ENCODE measurements at places on chromosomes 5 and 9.

DNA sequence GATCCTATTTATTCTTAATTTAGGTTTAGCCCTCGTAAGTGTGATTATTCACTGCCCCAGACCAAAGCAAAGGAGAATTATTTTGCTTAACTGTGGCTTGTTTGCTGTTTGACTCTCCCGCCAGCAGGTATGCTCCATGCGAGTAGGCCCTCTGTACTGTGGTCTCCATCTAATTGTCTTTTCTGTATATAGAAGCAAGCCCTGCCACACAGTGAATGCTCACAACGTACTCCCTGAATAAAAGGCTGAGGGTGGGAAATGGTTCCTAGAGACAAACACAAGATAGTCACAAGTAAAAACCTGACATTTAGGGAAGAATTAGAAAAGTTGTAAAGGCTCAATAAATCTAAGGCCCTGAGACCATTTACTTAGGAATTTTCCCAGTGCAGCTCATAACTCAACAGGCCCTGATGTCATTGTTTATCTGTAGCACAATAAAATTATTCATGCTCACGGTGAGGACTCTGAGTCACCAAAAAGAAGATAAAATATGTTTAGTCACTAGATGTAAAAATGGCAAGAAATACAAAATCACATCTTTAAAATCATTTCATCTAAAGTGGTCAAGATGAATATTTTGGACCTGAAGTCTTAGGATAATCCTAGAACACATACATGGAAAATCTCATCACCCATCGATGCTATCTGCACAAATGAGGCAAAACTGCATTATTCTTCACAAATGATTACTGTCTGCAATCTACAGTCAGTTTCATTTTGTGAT, 473.2 kb downstream of the ENC1 start:
- no peak for DNase-seq

- no peak for DNase-seq
Measured at GRCh38 chr5:168368854-168369253, 77.4 kb downstream of the WWC1 start.

DNA sequence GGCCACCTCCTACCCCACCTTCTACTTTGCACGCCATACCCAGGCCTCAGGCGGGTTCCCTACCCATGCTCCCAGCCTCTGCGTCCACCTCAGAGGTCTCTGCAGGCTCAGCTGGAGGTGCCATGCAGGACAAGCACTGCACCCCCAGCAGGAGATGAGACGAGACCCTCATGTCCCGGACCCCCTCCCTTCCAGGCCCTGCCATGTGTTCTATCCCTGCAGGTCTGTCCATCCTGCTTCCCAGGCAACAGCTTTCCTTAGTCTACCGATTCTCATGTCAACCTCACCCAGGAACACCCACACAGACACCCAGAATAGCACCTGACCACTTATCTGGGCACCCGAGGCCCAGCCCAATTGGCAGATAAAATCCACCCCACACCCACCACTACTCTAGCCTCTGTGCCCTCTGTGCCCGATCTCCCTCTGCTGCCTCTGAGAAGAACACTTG, 52.1 kb downstream of the SEMA4D start:
- no peak for DNase-seq

GRCh38 chr5:68673823-68674180, 420.0 kb upstream of the SLC30A5 start:
- DNase-seq: no peak

GRCh38 chr5:42620579-42621216, 135.9 kb upstream of the CCDC152 start:
- DNase-seq: no peak

GRCh38 chr9:132168347-132168746, 6.5 kb downstream of the NTNG2 start:
- no peak for DNase-seq

DNA sequence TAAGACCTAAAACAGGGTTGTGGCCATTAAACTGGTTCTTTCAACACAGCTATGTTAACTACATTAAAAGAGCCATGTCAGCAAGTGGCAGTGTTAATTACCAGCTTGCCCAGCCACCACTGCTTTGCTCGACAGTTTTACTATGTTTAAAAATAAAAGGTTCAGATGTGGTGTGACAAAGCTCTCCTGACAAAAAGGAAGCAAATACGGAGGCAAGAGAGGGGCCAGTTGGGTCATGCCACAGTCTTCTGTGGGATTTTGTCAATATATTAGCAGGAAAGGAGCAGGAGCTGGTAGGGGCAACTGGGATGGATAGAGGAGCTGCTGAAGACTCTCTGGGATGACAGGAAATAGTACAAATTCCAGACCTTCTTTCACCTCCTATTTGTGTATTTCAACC, 113.5 kb upstream of the PCA3 start:
- DNase-seq: no peak

DNA sequence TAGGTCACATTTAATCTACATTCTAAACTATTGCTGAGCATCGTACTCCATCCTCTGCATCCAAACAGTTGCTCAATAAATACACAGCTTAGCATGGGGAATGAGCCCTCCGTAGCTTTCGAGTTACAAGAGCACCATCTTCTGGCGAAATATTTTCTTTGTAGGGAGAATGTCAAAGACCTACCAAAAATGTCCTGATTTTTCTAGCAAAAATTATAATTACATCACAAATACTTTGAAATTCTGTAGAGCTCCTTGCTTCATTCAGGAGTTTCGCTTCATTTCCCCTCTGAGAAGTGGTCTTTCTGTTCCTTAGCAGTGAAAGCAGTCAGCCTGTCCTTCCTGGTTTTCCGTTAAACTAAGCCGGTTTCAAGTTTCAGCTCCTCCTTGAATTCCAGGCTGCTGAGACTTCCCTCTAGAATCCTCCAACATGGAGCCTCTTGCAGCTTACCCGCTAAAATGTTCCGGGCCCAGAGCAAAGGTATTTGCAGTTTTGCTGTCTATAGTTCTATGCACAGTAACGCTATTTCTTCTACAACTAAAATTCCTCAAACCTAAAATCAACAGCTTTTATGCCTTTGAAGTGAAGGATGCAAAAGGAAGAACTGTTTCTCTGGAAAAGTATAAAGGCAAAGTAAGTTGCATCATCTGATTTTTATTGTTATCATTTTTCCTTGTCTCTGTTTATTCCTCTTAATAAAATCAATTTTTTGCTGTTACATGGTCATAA, at the start of gene GPX8:
GPX8 (plus strand) TSS at position 409 of the 730 bp plus-strand sequence; CDS start at position 431, 22 bp downstream.
- DNase-seq: no peak

DNA sequence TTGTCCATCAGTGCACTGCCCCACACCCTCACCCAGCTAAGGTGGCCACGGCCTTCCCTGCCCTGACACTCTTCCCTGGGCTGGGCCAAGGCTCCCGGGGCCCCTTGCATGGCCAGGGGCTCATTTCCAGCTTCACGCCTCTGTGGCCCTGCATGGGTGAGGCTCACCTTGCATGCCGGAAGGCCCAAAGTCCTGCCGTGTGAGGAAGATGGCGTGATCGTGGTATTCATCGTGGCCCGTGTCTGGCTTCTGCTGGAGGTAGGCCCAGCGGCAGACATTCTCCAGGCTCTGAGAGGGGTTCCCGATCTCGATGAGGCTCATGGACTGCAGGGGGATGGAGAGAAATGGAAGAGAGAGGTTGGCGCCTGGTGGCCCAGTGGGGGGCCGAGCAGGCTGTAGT, 98.4 kb downstream of the ZNF354C start:
- DNase-seq: no peak

Measured in stimulated activated CD4-positive, alpha-beta T cell treated with anti-CD3 and anti-CD28 coated beads, TNF-alpha, amount 100 ng/mL, for 1 hour (primary cell).